ENCODE measurements at places on chromosomes 5 and 9.

GRCh38 chr5:133298447-133298846 is 246.6 kb downstream of the HSPA4 start:
- DNase-seq = no peak

- DNase-seq = no peak
Measured at GRCh38 chr9:128190516-128191405, 611 bp downstream of the CIZ1 start.

GRCh38 chr5:148825716-148826052 is 727 bp upstream of the ADRB2 start:
- DNase-seq = no peak

GRCh38 chr9:32625320-32625719 is 10.1 kb downstream of the TAF1L start:
- no peak for DNase-seq

GRCh38 chr5:41094871-41095270 is 23.7 kb upstream of the MROH2B start:
- no peak for DNase-seq

- DNase-seq = no peak
Measured at GRCh38 chr9:123928533-123929176, 1.3 kb downstream of the DENND1A start.

GRCh38 chr9:116566677-116567488 is 120.2 kb upstream of the TRIM32 start:
- no peak for DNase-seq

- no peak for DNase-seq
Measured at GRCh38 chr9:84153885-84154284, 173.3 kb downstream of the RMI1 start.

DNA sequence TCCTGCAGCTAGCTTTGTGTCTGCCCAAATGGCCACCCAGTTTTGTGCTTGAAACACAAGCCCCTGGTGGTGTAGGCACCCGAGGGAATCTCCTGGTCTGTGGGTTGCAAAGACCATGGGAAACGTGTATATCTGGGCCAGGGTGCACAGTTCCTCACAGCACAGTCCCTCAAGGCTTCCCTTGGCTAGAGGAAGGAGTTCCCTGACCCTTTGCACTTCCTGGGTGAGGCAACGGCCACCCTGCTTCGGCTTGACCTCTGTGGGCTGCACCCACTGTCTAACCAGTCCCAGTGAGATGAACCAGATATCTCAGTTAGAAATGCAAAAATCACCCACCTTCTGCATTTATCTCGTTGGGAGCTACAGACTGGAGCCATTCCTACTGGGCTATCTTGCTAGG is 865.0 kb upstream of the ACO1 start:
- DNase-seq = no peak

- DNase-seq = no peak
Measured at GRCh38 chr5:59832577-59833301, 60.8 kb downstream of the PDE4D start.

DNA sequence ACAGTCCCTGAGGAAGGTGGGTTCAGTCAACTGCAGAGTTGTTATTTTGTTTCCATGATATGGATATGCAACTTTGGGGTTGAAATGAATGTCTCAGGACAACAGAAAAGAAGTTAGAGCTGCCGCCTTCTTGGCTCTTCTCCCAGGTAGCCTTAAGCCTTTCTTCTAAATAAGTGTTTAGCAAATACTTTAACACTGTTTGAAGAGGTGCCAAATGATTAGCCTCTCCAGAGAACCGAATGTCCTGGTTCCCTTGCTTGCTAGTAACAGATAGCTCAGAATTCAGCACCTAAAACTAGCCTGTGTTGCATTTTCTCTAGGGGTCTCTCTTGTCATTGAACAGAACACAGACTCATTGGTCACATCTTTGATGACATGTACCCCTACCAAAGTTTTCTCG is 127.7 kb upstream of the PIK3R1 start:
- no peak for DNase-seq

- no peak for DNase-seq
Measured at GRCh38 chr5:168947212-168947868, 353.6 kb downstream of the SLIT3 start.

GRCh38 chr5:137699336-137700281 is 36.3 kb downstream of the KLHL3 start:
- no peak for DNase-seq

- DNase-seq = no peak
Measured at GRCh38 chr5:160507221-160507721, 85.6 kb downstream of the PTTG1 start.

GRCh38 chr5:76065258-76065657 is 17.9 kb upstream of the SV2C start:
- DNase-seq = no peak

GRCh38 chr9:6214903-6215302 is 704 bp upstream of the IL33 start:
- no peak for DNase-seq

GRCh38 chr5:10059556-10059955 is 190.1 kb downstream of the ATPSCKMT start:
- no peak for DNase-seq

GRCh38 chr5:181153814-181154213 is 6.4 kb downstream of the OR2V2 start:
- no peak for DNase-seq

DNA sequence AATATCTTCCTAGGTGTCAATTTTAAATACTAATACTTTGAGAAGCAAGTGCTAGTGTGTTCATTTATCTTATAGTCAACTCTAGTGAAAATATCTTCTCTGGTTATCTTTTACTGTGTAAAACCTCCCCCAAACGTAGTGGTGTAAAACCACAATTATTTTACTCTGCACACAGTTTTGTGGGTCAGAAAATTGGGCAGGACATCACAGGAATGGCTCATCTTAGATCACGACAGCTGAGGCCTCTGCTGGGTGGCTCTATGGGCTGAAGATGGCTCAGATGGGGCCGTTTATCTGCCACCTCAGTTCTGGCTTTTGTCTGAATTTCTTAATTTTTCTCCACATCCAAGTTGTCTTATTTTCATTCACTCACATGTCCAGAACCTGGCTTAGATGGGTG is 457.2 kb upstream of the ACTBL2 start:
- DNase-seq = no peak

DNA sequence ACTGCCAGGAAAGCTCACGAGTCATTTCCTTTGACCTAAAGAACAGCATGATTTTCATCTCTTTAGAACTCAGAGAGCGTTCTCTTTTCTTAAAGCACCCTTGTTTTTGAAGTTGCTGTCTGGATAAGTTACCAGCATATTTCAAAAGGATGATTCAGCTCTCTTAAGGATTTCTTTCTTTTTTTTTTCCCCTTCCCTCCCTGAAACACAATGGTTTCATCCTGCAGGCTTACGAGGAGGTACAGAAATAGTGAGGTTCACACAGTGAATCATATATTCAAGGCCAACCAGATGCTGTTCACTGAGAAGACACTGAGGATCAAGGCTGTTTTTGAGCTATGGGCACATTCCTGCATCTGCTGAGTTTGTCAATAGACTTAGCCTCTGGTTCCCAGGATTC is 257.2 kb downstream of the KIF4B start:
- no peak for DNase-seq

DNA sequence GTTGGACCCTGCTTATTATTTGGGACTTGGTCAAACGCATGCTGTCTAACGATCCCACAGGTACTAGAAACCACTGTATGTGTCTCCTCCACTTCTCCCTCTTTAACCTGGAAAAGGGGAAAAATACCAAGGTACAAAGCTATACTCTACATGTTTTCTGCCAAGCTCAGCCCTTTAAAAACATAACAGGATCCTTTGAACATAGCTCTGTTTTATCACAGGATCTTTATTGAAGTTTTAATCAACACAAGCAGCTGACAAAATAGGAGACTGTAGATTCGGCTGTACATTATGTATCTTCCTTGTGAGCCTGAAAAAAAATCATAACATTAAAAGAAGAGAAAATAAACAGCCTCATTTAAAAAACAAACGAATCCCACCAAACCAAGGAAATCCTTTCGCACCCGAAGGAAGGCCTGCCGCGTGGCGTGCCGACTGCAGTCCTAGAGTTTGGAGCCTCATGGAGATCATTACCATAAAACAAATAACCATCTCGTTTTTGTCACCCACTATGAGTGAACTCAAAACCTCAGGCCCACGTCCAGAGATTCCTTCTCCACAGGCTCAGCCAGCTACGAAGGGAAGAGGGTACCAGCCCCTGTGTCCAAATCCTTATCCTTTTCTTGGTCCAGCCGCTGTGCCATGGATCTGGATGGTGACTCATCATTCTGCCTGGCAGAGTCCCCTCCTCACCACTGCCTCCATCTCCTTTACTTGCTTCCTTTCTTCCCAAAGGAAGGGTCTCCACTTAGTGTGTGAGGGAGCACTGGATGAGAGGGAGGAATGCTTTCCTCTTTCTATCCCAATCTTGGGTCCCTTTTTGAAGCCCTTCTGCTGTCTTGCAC is 651.1 kb downstream of the CCDC171 start:
- no peak for DNase-seq

DNA sequence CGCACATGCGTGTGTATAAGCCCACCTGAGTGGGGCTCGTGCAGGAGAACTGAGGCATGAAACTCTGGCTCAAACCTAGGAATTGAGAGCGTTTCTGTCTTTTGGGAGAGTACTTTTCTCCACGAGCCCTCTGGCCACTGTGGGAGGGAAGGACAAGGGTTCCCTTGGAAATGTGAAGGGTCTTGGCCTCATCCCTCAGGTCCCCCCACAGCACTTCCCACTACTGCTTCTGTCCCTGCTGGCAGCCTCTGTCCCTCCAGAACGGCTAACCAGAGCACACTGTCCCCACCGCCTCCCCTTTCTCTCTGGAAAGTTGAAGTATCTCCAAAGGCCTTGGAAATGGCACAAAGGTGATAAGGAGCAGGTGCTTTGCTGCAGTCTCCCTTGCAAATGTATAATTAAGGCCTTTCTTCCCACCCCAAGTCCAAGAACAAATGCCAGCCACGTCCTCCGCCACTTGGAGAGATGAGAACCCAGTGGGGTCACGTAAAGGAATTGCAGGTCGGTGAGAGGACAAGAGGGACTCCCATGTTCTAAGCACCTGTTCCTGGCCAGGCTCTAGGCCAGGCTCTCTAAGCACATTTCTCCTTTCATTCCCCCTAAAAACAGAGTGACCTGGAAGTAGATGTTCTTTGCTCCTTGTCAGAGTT is 107.9 kb upstream of the LMX1B start:
- no peak for DNase-seq

DNA sequence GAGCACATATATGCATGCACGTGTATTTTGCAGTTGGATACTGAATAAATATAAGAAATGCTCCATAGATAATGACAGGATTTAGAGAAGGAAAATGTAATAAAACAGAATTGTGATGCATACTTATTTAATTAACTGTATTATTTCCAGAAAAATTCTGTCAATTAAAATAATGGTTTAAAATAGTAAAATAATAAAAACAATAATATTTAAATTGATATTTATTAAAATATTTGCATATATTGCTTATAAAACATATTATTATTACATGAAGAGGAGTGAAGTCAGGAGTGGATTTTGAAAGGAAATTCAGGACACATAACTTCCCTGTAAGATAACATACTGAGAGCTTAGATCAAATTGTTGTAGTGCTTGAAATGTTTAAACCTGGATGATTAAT is 21.4 kb upstream of the EDIL3 start:
- DNase-seq = no peak

DNA sequence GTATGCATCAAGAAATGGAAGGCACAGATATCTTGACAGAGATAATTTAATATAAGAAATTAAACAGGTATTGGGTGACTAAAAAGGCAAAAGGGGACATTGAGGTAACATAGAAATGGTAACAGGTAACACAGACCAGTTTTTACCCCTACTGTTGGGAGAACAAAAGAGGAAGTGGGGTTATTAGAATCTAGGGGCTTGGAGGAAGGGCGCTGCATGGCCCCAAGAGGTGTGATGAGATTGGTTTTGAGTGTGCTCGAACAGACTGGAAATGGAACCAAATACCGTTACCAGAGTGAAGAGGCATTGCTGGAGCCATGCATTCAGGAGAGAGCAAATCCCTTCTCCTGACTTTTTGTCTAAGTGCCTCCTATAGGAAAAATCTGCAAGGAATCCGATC is 193.9 kb downstream of the ALDH1A1 start:
- DNase-seq = no peak

- DNase-seq = no peak
Measured at GRCh38 chr9:19946441-19947109, 157.7 kb upstream of the SLC24A2 start.

- no peak for DNase-seq
Measured at GRCh38 chr9:131478911-131479310, 23.8 kb upstream of the POMT1 start.

DNA sequence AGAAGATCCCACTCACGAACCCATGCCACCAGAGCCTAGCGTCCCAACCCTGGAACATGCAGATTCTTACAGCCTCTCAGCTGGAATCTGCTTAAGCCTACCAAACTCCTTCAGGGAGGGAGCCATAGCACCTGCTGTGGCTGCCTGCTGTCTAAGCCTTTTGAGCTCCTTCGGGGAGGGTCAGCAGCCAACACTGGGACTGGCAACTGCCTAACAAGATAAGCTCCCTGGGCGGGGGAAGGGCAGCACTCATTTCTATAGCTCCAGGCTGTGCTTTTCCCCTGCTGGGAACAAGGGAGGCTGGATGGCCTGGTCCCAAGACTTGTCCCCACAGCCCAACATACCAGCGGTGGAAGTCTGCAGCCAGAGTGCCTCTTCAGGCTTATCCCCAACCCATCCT is 199.1 kb upstream of the OR13F1 start:
- DNase-seq = no peak

- DNase-seq = no peak
Measured at GRCh38 chr9:131714161-131714646, 25.7 kb downstream of the RAPGEF1 start.

GRCh38 chr9:23321049-23321448 is 505.0 kb downstream of the ELAVL2 start:
- no peak for DNase-seq

- no peak for DNase-seq
Measured at GRCh38 chr9:114856942-114857315, 51.1 kb upstream of the TNFSF15 start.

DNA sequence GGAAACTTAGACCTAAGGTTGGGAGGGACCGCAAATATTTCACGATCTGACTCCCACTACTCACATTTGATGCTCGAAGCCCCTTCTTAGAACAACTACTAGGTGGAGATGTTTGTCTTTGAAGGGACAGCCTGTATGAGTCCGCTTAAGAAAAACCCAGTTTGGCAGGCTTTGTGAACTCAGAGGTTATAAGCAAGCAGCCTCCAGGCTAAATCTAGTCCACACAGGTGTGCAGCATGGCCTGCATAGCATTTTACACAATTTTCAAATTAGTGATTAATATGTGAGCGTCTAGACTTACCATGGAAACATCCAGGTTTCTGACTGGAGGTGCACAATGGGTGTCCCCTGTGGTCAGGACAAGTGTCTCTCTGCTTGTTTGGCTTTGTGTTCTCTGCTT is 127.1 kb downstream of the KIF4B start:
- no peak for DNase-seq

GRCh38 chr5:71771191-71771590 is 52.1 kb downstream of the CARTPT start:
- DNase-seq = no peak

GRCh38 chr9:21682381-21682780 is 120.1 kb upstream of the MTAP start:
- DNase-seq = no peak

- no peak for DNase-seq
Measured at GRCh38 chr5:25701936-25702335, 1057.2 kb upstream of the CDH10 start.

GRCh38 chr5:160466889-160467554 is 45.4 kb downstream of the PTTG1 start:
- DNase-seq = no peak
